ENCODE measurements at places on chromosomes 13 and 19.

- no peak for DNase-seq
Observed at GRCh38 chr13:29323954-29324353, 271.5 kb downstream of the SLC7A1 start.

DNA sequence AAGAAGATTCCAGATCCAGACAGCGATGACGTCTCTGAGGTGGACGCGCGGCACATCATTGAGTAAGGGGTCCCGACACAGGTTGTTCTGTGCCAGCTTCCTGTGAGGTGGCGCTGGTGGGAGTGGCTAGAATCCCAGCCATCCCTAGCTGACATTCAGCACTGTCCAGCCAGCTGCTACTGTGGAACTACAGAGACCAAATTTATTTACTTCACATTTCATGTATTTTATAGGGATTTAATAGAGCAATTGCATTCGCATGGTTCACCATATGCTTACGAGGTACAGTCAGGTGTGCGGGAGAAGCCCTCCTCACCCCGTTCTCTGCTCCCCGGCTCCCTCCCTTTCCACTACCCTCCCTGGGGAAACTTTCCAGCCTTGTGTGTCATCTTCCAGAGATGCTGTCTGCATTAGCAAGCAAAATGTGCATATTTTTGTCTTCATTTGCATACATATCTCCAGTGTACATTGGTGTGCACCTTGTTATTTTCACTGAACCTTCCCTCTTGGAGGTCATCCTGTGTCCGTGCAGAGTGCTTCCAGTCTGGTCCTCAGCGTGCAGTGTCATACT is 47.2 kb downstream of the SMARCA4 start:
- DNase-seq: no peak

GRCh38 chr13:85141401-85141800 is 657.8 kb downstream of the SLITRK6 start:
- no peak for DNase-seq

- DNase-seq: no peak
Observed at GRCh38 chr19:15252398-15253018, 20.3 kb upstream of the EPHX3 start.

GRCh38 chr13:76783798-76784197 is 102.4 kb downstream of the KCTD12 start:
- DNase-seq: peak; percentile 53

GRCh38 chr19:10246511-10246910 is 5.5 kb upstream of the MRPL4 start:
- no peak for DNase-seq

DNA sequence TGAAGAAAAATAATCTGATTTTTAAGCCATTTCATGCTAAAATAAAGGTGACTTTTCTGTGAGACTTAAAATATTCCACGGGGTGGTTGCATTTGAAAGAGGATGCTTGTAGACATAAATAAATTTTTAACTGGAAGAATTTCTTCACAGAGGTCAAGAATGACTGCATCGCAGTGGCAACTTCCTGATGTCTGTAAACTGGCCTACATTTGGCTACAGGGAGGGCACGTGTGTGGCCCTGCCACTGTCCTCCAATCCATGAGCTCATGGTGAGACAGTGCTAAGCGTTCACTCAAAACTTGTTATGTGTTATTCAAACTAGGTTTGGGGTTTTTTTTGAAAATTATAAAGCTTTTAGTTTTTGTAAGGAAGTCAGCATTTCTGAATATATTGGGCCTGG is 1089.3 kb downstream of the EFNB2 start:
- DNase-seq: no peak

GRCh38 chr13:44333950-44334655 is 39.5 kb upstream of the SERP2 start:
- DNase-seq: no peak

- no peak for DNase-seq
Observed at GRCh38 chr19:36215276-36216123, 594 bp downstream of the ZNF146 start.

DNA sequence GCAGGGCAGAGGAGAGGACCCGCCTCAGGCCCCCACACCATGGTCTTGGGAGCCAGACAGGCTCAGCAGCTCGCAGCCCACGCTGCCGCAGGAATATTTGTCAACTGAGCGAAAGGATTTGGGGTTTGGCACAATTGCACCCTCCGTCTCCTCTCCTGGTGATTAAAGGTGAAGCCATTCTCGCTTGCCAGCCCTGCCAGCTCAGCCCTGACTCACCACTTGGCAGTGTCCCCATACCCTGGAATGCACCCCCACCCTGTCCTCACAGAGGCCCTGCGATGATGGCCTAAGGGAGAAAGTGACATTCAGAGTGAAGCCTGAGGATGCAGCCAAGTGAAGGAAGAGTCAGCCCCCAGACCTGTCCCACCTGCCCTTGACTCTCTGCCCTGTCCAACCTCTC is 18.8 kb downstream of the CYTH2 start:
- DNase-seq: peak; percentile 62

GRCh38 chr19:2777952-2778683 is 5.0 kb downstream of the SGTA start:
- DNase-seq: no peak

DNA sequence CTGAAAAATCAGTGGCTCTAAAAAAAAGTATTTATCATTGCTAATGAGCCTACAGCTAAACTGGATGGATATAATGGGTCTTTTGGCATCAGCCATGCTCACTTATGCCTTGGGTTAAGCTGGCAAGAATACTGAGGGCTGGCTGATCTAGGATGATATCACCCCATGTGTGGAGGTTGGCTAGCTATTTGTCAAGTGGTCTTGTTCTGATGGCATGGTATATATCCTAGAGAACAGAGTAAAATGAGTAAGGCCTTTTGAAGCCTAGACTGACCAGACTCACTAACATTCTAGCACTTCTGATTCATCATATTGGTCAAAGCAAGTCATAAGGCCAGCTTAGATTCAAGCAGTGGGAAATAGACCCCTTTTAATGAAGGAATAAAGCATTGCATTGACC is 383.0 kb downstream of the SLITRK1 start:
- no peak for DNase-seq

GRCh38 chr19:19418555-19419260 is 13.2 kb downstream of the GATAD2A start:
- DNase-seq: no peak

DNA sequence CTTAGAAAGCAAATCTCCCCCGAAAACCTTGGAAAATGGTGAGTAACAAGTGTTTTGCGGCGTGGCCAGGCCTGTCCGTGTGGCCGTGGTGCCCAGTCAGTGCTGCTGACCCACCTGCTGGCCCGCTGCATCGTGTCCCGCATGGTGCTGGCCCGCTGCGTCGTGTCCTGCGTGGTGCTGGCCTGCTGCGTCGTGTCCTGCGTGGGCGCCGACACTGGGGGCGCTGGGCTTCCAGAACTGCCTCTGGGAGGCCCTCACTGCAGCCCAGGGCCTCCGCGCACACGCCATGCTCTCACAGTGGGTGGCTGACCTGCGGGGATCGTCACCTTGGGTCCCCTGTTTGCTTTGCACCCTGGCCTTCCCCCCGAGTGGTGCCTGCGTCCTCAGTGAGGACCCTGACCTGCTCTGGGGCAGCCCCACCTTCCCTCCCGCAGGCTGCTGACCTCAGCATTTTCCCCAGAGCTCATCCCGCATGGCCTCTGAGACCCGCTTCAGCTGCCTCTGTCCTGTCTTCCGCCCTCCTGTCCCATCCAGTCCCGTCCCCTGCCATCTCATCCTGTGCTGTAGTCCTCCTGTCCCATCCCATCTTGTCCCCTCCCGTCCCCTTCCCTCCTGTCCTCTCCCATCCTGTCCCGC is 10.6 kb downstream of the PLEKHJ1 start:
- no peak for DNase-seq

DNA sequence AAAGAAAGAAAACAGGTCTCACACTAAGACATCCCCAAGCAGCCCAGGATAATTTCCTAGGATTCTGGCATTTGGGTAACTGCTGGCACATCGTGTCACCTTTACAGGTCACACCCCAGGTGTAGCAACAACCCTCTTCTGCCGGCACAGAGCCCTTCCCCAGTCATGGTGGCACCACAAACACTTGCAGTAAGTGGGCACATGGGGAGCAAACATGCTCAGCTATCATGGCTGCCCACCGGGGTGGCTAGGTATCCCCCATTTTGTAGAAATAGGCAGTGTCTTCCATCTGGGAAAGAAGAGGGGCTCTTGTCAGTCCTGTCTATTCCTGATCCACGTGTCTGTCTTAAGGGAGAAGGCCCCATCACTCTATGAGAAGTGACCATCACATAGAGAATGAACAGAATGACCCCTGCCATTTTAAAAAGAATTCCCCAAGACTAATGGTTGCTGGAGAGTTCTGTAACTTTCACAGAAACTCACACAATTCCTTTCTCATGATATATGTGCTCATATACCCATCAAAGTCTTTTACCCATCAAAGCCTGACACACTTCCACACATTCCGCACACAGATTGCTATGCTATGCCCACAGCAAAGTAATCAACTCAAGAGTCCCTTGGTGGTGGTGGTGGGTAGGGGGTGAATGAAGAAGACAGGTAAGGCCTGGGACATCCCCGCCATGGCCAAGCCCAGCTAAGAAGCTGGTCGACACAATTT is 33.3 kb downstream of the BRD4 start:
- DNase-seq: no peak

- DNase-seq: no peak
Observed at GRCh38 chr19:1293782-1294604, 8.3 kb downstream of the EFNA2 start.

- no peak for DNase-seq
Observed at GRCh38 chr13:59566561-59566960, 597.2 kb downstream of the DIAPH3 start.

- no peak for DNase-seq
Observed at GRCh38 chr13:41900918-41901317, 60.0 kb downstream of the VWA8 start.

DNA sequence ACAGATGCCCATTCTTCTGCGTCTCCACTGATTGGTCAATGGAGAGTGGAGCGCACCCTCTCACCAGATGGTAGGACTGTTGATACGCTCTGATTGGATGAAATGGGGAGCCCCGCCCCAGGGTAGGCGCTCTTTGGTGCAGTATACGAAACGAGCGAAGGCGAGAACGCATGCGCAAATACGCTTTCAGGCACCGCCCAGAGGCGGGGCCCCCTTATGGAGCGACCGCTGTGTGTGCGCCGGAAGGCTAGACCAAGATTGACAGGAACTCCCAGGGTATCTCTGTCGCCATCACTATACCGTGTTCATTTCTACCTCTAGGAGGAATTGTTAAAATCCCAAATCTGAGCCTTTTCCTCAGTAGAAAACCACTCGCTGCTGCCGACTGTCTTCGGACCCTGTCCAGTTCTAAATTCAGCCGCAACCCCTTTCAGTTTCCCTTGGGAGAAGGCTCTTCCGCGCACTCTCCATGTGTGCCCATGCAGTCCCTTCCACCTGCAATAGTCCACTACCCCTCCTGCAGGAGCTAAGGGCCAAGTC is 720 bp upstream of the HNRNPL start:
- no peak for DNase-seq

DNA sequence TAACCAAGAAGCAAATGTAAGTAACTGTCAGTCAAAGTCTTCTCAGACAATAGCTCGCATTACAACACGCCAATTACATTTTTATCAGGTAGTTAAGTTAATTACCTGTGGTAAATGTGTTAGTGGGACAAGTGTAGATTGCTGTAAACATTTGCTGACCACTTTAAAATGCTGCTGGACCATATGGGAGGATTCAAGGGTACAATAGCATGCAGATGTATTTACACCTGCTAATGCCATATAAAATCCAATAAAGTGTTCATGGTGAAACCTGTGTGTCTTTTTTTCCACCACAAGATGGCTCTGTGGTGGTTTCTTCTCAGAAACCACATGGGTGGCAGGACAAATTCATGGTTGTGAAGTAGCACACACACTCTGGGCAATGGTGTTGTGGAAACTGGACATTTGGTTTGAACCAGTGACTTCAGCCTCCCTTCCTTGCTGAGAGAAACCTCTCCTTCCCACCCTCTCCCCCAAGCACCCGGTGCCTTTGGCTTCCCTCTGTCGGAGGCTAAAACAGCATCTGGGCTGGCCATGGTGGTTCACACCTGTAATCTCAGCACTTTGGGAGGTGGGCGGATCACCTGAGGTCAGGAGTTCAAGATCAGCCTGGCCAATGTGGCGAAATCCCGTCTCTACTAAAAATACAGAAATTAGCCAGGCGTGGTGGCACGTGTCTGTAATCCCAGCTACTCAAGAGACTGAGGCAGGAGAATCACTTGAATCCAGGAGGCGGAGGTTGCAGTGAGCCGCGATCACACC is 18.1 kb upstream of the GTF3A start:
- peak; percentile 28 for DNase-seq

GRCh38 chr13:66657165-66657881 is 572.8 kb downstream of the PCDH9 start:
- DNase-seq: peak; percentile 99

- no peak for DNase-seq
Observed at GRCh38 chr19:47106821-47107201, 6.8 kb downstream of the ZC3H4 start.

GRCh38 chr13:104949840-104950740 is 1585.4 kb downstream of the EFNB2 start:
- DNase-seq: no peak

DNA sequence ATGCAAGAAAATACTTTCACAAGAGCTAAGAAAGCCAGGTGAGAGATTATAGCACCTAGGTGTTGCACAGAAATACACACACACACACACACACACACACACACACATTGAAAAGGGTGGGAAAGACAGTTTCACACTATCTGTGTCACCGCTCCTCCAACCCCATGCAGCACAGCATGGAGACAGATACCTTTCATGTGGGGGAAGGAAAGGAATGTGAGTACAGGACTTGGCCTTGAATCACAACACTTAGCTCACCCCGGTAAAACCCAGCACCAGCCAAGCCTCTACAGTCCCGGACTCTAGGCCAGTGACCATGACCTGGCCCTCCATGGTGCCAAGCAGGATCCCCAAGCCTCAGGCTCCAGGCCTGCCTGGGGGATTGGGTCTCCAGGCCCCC is 462.0 kb upstream of the SPRY2 start:
- no peak for DNase-seq

DNA sequence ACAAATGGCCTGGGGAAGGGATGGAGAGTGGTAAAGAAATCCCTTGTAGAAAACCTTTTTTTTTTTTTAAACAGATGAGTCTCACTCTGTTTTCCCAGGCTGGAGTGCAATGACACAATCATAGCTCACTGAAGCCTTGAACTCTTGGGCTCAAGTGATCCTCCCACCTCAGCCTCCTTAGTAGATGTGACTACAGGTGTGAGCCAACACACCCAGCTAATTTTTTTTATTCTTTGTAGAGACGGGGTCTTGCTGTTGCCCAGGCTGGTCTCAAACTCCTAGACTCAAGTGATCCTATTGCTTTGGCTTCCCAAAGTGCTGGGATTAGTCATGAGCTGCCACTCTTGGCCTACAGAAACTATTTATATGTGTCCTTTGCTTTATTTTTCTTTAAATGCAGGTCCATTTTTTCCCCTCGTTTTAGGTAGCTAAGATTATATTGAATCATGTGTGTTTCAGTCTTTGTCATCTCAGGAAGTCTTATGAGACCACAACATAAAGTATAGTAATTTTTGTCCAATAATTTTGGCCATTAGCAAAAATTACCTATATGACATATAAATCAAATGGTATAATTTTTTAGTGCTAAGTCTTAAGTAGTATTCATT is 10.5 kb downstream of the LPAR6 start:
- DNase-seq: no peak

- DNase-seq: no peak
Observed at GRCh38 chr13:78897200-78897599, 238.2 kb upstream of the OBI1 start.

Data from foreskin keratinocyte (primary cell).